Panc1 (cell line): ENCODE measurements at places on chromosomes 11 and 22.

- no peak for DNase-seq
Observed at GRCh38 chr11:16979703-16980622, 34.3 kb downstream of the PLEKHA7 start.

DNA sequence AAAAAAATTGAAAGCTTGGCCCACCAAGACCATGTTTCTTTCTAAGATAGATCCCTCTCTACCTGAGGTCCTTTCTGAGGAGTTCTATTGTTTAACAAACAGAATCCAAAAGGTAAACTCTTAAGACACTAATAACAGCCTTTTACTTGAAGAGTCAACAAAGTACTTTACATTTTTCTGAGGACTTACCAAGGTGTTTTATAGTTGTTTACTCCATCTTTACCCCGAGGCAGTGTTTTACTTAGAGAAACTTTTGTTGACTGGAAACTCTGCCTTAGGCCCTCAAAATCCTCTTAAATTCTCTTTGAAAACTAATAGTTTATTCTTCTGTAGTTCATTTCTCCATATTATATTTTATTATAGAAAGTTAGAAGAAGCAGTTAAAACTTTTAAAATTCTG is 49.7 kb upstream of the NOX4 start:
- DNase-seq = no peak

DNA sequence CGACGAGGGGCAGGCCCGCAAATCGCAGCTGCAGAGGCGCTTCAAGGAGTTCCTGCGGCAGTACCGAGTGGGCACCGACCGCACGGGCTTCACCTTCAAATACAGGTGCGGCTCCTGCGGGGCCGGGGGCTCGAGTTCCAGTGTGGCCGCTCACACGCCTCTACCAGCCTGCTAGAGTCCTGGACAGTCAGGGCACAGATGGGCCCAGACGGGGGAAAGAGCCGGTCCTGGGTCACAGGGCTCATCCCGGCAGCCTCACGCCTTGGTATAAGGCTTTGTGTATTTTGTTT is 506 bp downstream of the MCM5 start:
- DNase-seq = no peak

GRCh38 chr11:102410382-102410784 is 42.2 kb downstream of the TMEM123 start:
- DNase-seq = no peak

DNA sequence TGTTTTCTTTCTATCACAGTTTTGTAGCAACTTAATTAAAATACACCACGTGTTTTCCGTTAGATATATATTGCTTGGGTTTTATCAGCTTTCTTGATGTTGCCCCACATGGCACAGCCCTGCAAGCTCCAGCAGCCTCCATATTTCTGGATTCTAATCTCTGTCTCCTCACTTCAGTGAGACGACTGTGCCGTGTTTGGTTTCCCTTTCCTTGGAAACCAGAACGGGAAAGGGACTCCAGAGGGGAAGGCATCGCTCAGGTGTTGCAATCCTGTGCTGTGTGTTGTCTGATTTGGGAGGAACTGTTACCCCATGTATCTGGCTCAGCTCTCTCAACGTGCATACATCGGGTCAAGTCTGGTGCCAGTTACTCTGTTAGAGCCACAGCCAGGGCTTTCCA is 464.2 kb upstream of the B3GAT1 start:
- DNase-seq = no peak

DNA sequence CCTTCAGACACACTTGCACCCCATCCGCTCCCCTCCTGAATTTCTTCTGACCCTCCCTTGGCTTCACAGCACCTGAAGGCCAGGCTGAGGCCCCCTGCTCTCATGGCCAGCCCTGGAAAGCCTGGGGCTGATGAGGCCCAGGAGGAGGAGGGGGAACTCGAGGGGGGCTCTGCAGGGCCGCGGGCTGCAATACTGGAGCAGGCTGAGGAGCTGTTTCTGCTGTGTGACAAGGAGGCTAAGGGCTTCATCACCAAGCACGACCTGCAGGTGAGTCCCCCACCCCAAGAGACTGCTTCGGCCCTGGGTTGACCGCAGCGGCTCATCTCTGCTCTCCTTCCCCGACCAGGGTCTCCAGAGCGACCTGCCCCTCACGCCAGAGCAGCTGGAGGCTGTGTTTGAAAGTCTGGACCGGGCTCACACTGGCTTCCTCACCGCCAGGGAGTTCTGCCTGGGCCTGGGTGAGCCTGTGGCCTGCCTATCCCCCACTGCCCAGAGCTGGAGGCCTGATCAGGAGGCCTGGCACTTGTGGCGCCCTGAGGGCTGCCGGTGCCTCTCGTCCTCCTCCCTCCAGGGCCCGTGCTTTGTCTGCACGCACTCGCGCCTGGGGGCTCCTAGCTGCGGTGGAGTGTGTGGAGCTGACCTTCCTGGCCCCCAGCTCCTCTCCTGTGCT is 922 bp downstream of the CRACR2B start:
- no peak for DNase-seq

DNA sequence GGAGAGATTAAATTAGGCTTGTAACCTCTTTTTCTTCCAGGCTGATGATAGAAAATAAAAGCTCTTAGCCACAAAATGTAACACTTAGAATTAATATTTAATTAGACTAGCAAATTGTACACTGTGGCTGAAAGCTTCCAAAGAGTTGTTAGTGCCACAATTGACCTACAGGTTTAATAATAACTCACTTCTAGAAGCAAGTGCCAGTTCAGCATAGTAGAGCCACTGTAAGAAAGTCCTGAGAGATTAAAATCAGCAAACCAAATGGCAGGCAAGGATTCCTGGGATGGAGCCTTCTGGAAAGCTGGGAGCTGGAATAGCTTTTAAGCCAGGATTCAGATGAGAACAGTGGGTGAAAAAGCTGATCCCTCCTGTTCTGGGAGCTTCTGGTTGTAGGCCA is 131.0 kb downstream of the ELP4 start:
- DNase-seq = no peak

GRCh38 chr11:6655790-6656583 is at the start of gene DCHS1:
Gene DCHS1 (minus strand): TSS chr11:6655809. CDS start chr11:6641613, 14,196 bp downstream.
- DNase-seq = no peak

GRCh38 chr11:95915051-95915450 is 8.9 kb downstream of the MTMR2 start:
- DNase-seq = no peak

- DNase-seq = no peak
Observed at GRCh38 chr11:31972623-31973022, 118.3 kb upstream of the RCN1 start.

- DNase-seq = no peak
Observed at GRCh38 chr11:111444040-111444439, 65.0 kb upstream of the POU2AF1 start.

DNA sequence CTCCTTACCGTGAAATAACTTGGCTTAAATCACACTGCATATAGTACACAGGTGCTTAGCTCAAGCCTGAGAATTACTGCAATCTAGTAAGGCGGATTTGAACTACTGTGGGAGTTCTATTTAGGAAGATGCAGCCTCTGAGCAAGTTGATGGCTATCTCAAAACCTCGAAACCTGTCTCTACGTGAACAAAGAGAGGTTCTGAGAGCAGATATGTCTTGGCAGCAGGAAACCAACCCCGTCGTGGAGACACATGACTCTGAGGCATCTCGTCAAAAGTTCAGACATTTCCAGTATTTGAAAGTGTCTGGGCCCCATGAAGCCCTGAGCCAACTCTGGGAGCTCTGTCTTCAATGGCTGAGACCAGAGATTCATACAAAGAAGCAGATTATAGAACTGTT is 5.9 kb downstream of the ZNF215 start:
- no peak for DNase-seq
